Mesenteric fat pad (tissue), 1 donor: ENCODE measurements at places on chromosomes 4 and X.

DNA sequence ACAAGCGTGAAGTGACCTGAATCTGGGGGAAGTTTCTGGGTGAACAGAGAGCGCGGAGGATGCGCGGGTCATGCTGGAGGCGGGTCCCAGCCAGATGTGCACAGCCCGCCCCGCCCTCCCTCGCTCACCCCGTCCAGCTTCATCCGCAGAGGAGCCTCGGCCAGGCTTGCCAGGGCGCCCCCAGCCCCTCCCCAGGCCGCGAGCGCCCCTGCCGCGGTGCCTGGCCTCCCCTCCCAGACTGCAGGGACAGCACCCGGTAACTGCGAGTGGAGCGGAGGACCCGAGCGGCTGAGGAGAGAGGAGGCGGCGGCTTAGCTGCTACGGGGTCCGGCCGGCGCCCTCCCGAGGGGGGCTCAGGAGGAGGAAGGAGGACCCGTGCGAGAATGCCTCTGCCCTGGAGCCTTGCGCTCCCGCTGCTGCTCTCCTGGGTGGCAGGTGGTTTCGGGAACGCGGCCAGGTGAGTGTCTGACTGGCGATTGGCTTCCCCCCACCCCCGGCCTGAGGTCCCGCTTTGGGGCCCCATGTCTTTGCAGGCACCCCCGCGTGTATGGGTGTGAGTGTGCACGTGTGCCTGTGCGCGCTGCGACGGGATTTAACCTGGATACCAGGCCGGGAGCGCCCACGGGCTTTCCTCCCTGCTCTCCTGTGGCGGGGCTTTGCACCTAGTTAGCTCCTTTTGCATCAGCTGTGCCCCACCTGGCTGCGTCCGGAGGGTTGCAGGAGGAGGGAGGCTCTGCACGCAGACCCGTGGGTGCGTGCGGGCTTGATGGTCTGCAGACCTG, at the start of gene EGFL6:
TSS of gene EGFL6 (plus strand) at position 123 of the 782 bp plus-strand sequence. CDS start at position 384, 261 bp downstream.
- DNase-seq = no peak

DNA sequence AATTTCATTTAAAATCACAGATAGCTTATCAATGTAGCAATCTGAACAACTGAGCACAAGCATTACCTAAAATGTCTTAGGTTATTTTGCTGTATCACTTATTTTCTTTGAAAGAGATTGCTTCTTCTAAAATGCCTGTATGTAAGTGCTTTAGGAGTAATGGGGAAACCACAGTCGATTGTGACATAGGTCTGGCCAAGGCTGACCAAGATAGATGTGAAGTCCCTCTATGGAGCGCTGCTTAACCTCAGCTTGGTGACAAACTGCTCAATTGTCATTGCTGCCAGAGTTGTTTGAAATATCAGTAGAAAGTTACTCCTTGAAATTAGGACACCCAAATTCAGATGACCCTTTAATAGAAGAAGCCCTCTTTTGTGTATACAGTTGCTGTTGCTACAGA, 401.9 kb upstream of the NDST4 start:
- no peak for DNase-seq

- no peak for DNase-seq
Observed at GRCh38 chr4:178068136-178068535, 625.9 kb upstream of the AGA start.

GRCh38 chr4:2768921-2769336, 12.8 kb upstream of the TNIP2 start:
- DNase-seq = no peak

DNA sequence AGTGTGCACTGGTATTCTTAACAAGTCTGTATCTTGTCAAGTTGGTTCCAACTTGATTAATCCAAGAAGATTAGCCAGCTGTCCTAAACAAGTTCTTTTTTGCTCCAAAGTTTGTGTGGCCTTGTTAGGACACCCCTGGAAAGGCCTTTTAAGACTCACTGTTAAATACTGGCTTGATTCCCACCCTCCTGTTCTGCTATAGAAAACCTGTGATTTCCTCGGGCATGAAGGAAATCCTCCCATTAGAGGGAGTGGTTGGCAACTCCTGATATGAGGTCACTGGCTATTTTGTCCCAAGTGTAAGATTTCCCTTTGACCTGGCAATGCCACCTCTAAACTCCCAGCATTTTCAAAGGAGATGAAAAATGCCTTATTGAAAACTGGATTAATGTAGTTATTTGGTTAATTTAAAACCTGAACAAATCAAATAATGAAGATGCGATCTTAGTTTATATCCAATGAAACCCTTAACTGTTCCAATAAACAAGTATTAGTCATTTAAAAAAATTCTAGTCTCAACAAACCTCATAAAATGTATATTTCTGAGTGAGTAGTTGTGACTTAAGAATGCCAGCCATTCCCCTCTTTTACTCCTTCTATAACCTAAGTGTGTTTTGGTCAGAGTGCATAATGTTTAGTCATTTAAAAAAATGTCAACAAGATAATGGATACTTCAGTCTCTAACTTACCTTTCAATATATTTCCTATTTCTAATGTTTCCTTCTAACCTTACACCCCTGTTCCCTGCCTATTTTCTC, 94.4 kb downstream of the NPNT start:
- no peak for DNase-seq

- DNase-seq = no peak
Observed at GRCh38 chrX:129556806-129557315, 16.8 kb downstream of the OCRL start.

DNA sequence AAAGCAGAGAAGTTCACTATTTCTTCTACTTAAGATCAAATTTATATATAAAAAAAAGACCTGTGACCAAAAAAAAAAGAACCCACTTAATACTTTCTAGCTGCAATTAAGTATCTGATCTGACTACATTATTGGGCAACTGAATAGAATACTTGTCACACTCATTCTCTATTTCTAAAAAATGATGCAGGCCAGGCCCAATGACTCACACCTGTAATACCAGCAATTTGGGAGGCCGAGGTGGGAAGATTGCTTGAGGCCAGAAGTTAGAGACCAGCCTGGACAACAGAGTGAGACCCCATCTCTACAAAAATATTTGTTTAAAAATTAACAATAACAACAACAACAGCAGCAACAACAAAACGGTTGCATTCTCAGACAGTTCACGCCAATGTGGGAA, 108.8 kb upstream of the BMP2K start:
- DNase-seq = no peak

GRCh38 chr4:18556402-18556801, 534.8 kb upstream of the LCORL start:
- DNase-seq = no peak

- no peak for DNase-seq
Observed at GRCh38 chrX:72395237-72395636, 89.5 kb upstream of the CITED1 start.

DNA sequence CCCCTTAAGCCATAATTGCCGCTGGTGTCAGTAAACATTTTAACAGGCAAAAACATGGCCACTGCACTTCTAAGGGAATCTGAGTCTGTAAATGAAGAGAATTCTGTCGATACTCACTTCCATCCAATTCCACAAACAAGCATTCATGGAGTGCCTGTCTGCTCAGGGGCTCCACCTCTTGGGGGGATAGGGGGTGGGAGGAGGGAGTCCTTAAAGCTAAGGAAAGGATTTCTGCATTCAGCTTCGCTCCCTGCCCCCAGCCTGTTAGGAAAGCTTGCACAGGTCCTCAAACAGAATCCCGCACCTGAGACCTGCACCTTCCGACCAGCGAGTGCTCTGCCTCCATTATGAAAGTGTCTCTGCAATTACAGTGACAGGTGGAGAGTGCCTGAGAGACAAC, 130.2 kb upstream of the KIT start:
- DNase-seq = no peak

GRCh38 chrX:21870494-21870893, 14.7 kb downstream of the YY2 start:
- no peak for DNase-seq
